Activated T-helper 17 cell treated with anti-CD3 and anti-CD28 coated beads, Interleukin-2, amount 50 U/mL, for 72 hours (primary cell): ENCODE measurements at places on chromosomes 1 and 21. TPM values are rescaled to one million over a fixed set of nuclear protein-coding genes. Genes with fewer than 3 reads are reported as not detected.

GRCh38 chr21:33140288-33140687, 70.3 kb downstream of the OLIG1 start:
- no peak for ATAC-seq

Gene HES3
- total RNA-seq, result not detected

Gene ST6GALNAC5
- total RNA-seq, result not detected

GRCh38 chr21:18478513-18478912, 74.9 kb upstream of the TMPRSS15 start:
- no peak for ATAC-seq

Gene DCDC2B
- 0.37 TPM for total RNA-seq

Gene CRTC2
- total RNA-seq, result 131 TPM
